Stimulated activated CD4-positive, alpha-beta T cell treated with anti-CD3 and anti-CD28 coated beads, TNF-alpha, amount 100 ng/mL, for 48 hours (primary cell): ENCODE measurements at places on chromosomes 2 and 18.

DNA sequence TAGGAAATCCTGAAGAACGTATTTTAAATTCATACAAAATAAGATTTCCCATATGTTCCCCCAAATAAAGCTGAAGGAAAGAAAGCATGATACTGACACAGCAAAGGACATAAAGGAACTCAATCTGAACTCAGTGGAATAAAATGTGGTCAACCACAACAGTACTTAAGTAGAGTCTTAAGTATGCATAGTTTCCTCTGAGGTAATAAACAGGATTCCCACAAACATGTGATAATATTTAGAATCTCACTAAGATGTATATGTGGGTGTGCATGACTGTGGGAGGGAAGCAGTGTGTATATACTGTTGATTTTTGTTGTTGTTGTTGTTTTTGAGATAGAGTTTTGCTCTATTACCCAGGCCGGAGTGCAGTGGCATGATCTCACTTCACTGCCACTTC is 69.3 kb downstream of the NOL10 start:
- no peak for DNase-seq

DNA sequence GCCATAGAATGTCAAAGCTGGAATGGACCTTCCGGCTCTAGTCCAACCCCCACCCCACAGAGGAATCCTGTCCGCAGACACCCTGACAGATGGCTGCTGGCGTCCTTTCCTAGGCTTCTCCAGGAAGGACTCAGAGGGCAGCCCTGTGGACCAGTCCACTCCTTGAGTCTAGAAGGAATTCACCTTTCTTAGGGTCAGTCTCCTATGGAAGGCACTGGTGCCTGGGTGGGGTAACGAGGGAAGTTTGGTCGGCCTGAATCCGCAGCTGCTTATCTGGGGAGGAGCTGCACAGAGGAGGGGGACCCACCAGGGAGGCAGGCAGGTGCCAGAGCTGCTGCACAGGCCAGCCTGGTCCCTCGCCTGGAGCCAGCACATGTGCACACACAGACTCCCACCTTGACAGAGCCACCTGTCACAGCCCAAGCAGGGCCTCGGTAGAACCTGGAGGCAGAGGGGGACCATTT is 2.5 kb downstream of the DNMT3A start:
- no peak for DNase-seq

DNA sequence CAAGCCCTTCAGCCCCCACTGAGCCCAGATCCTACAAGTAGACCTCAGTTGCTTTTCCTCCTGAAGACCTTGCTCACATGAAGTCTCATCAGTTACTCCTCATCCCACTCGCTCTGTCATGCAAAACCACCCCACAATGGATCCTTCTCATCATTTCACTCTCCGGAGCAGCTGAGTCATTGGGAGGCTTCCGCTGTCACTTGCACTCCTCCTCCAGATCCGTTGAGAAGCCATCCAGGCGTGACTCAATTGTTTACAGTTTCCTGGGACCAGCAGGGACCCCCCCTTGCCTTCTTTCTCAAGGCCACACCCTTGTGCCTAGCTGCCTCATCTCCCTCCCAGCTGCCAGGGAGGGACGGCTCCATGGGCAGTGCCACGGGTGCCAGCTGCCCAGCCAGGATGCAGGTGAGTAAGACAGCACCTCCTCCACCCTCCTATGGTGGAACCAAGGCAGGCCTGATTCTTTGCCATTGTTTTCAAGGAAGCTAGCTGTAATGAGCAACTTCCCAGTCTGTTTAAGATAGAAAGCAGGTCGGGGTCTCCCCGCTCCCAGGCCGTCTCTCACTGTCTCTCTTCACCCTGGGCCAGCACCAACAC is 16.3 kb downstream of the GPR55 start:
- DNase-seq = peak; percentile 63

GRCh38 chr18:68608851-68609490 is 105.9 kb downstream of the TMX3 start:
- no peak for DNase-seq

GRCh38 chr18:44128365-44128764 is 552.3 kb upstream of the SETBP1 start:
- DNase-seq = no peak

DNA sequence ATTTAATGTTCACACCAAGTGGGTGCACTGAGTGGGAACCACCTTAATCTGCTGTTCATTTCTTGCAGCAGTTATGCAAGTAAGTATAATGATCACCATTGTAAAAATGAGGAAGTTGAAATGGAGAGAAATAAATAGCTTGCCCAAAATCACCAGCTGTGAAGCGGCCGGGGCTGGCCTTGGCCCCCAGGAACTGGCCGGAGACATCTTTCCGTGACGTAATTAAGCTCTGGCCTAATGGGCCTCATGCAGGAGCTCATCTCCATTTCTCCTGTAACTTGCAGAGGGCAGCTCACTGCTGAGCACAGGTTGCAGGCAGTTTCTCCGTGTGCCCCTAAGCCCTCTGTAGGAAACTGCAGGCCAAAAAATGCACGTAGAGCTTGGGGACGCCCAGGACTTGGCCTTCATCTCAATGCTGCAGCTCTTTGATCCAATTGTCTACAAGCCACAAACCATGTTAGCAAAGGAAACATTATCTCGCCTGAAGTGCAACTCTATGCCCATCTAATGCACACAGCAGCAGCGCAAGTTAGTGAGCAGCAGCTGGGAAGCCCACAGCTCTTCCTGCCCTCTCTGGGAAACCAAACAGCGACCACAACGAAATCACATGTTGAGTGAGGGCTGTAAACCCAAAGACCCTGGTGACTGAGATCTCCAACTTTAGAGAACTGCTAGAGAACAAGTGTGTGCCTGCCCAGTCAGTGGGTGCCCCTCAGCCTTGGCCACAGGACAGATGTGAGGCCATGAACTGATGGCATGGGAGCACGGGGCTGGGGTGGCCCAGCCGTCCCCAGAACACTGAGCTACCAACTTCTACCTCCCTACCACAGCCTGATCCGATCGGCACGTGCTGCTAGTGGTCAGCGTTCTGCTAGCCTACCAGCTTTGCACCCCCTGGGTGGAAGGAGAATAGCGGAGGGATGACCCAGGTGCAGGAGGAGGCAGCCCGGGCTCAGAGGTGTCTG is 28.8 kb downstream of the APCDD1 start:
- DNase-seq = no peak

GRCh38 chr2:173387079-173387478 is 32.4 kb downstream of the CDCA7 start:
- DNase-seq = no peak

- no peak for DNase-seq
These were observed 70.0 kb downstream of the TWSG1 start for GRCh38 chr18:9404565-9405060.

DNA sequence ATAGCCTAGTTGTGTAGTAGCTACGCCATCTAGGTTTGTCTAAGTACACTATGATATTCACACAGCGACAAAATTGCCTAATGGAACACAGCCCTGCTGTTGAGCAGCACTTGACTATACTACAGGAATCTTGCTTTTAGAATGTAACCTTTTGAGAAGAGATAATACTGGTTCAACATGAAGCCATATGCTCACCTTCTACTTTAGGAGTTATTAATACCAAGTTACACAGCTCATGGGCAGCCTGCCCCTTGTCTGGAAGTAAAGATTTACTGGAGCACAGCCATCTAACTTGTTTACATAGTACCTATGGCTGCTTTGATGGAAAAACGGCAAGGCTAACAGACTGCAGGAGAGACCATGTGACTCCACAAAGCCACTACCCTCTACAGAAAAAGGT is 174.8 kb downstream of the DYM start:
- DNase-seq = no peak

GRCh38 chr2:208370881-208371633 is 35.5 kb upstream of the PTH2R start:
- DNase-seq = no peak

GRCh38 chr2:1595274-1595673 is 149.0 kb downstream of the PXDN start:
- no peak for DNase-seq

GRCh38 chr2:230947908-230948365 is 22.9 kb upstream of the GPR55 start:
- DNase-seq = no peak

GRCh38 chr2:208012449-208012848 is 12.9 kb downstream of the PLEKHM3 start:
- DNase-seq = no peak

DNA sequence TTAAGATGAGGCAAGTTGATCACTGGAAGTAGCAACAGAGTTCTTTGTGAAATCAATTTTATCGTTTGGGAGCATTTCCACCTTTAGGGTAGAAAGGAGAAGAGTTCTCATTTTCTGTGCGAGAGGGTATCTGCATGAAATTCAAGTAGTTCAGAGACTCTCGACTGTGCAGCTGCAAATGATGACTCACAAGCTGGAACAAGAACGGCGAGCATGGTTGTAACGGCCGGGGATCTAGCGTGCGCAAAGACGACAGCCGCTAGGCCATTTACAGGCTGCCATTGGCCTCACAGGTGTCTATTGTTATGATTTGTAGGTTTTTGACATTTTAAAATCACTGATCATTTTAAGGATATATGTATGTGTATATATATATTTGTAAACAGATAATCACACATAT is 5.2 kb downstream of the KLHL29 start:
- no peak for DNase-seq

GRCh38 chr2:118604811-118605210 is 242.6 kb downstream of the EN1 start:
- no peak for DNase-seq

DNA sequence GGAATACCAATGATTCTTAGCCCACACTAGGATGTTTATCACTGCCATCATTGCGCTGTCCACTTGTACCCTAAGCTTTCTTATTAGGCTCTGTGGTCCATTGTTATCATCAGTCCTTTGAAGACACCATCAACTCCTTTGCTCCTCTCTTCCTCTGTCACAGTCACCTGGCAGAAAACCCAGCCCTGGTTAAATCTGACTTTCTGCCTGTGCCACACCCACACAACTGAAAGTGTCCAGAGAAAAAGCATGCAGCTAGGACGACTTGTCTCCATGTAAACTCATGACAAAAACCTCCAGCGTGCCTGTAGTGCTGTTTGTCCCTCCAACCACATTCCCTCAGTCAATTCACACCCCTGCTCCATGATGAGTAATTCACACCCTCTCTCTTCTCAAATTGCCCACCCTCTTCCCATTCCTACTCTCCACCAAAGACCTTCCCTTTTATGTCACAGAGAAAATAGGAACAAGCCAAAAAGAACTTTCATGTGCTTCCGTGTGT is 297.4 kb upstream of the MGAT5 start:
- DNase-seq = no peak

DNA sequence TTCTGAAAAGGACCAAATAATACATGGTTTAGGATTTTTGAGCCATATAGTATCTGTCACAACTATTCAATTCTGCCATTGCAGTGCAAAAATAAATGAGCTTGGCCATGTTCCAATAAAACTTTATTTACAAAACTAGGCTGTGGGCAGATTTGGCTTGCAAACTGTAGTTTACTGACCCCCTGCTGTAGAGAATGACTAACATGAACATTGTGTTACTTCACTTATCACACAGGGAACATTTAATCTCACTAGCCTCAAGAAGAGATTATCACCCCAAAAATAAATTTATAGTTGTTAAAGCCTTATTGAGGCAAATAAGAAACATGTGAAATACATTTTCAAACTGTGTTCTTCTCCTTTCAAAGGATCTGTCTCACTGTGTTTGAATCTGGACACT is 766.2 kb downstream of the MBD2 start:
- DNase-seq = no peak

DNA sequence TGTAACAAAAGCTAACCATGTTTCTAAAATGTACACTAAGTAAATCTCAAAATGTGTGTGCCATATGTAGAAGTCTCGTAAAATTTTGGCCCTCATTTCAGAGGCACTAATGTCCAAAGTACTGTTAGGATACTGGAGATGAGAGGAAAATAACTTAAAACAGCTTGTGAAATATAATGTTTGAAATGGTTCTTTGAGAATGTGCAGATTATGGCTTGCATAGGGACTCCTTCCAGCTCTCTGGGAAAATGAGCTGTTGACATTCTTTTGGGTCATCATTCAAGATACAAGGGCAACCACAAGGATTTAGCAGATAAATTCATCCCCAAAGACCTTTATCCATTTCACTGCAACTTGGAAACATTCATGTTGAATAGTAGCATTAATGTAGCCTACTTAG is 38.1 kb upstream of the OTX1 start:
- DNase-seq = no peak

DNA sequence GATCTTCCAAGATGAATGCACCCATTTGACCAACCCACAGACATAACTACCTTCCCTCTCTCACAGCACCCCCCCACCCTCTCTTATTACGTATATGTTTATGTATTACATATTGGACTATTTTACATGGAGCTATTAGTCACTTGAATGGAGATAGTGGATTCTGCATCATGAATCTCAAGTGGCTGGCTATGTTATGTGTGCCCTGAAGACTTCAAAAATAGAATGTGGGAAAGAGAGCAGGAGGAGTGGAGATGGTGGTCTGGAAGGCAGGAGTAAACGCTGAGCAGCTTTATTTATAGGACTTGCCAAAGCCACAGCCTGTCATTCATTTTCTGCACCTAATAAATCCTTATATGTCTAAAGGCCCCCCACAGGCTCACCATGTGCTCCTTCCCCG is 4.9 kb downstream of the ANTXR1 start:
- no peak for DNase-seq

DNA sequence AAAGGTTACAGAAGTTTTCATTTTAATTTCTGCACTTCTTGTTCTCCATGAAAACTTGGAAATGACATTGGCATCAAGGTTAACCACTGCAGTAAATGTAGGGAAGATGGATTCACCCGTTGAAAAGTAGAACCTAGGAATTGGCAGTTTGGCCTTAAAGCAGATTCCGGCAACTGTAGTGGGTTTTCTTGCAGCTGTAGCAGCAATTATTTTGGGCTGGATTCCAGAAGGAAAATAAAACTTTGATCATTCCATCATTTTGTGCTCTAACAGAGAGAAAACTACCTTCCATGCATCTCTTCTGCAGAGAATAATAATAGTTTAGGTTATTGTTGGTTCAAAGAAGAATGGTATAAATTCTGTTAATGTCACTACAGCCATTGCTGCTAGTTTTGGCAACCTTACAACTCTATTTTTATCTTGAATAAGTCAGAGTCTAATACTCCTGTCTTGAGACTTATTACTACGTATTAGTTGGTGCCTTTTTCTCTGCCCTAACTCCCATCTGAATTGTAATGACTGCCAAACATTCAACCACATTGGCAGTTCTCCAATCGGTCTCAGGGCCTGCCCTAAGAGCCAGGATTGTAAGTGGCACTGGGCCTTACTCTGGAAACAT is 178.1 kb upstream of the PIEZO2 start:
- no peak for DNase-seq

DNA sequence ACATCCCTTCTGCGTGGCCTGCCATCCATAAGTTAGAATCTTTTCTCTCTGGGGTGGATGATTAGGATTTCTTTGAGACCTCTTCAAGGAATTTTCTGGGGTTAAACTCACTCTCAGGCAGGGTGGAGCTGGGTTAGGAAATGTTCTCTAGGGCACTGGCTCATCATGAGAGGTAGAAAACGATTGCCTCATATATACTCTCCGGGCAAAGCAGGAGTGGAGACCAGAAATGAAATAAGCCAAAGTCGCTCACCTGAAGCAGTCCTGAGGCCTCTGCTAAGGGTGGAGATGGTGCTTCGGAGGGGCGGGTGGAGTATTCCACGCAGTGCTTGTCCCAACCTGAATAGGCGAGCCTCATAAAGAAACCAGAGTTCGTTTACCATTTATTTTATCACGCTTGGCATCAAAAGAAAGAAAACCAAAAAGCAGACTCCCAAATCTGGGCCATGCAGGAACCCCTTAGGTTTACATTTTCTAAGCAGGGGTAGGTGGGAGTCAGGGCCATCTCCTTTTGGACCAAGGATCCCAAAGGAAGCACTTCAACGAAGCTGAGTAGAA is 249.3 kb upstream of the MEIS1 start:
- no peak for DNase-seq

- no peak for DNase-seq
These were observed 103.8 kb downstream of the VWC2L start for GRCh38 chr2:214514704-214515103.

GRCh38 chr2:161965994-161966393 is 108.0 kb downstream of the DPP4 start:
- DNase-seq = no peak
